ENCODE measurements at places on chromosomes 1 and 21.

GRCh38 chr1:216883518-216883917 is 160.3 kb upstream of the ESRRG start:
- no peaks in the 10 kb centered on the region for H3K36me3 ChIP-seq
- H3K4me1 ChIP-seq: no peaks in the 10 kb centered on the region
- H3K27me3 ChIP-seq: no peaks in the 10 kb centered on the region
- DNase-seq: no peak
- no peak overlapping the region for H3K4me3 ChIP-seq

GRCh38 chr1:239436286-239436685 is 49.9 kb downstream of the CHRM3 start:
- no peak overlapping the region for H3K27ac ChIP-seq
- H3K36me3 ChIP-seq: no peaks in the 10 kb centered on the region
- peaks cover 4% of the 10 kb centered on the region for H3K27me3 ChIP-seq
- no peak for DNase-seq
- H3K4me3 ChIP-seq: no peak overlapping the region
- no peaks in the 10 kb centered on the region for H3K4me1 ChIP-seq

- peaks cover 22% of the 10 kb centered on the region for H3K27me3 ChIP-seq
- H3K4me3 ChIP-seq: no peak overlapping the region
- no peak for DNase-seq
- H3K36me3 ChIP-seq: no peaks in the 10 kb centered on the region
- no peaks in the 10 kb centered on the region for H3K4me1 ChIP-seq
Measured at GRCh38 chr21:38671773-38672172, 134.0 kb upstream of the ETS2 start.

DNA sequence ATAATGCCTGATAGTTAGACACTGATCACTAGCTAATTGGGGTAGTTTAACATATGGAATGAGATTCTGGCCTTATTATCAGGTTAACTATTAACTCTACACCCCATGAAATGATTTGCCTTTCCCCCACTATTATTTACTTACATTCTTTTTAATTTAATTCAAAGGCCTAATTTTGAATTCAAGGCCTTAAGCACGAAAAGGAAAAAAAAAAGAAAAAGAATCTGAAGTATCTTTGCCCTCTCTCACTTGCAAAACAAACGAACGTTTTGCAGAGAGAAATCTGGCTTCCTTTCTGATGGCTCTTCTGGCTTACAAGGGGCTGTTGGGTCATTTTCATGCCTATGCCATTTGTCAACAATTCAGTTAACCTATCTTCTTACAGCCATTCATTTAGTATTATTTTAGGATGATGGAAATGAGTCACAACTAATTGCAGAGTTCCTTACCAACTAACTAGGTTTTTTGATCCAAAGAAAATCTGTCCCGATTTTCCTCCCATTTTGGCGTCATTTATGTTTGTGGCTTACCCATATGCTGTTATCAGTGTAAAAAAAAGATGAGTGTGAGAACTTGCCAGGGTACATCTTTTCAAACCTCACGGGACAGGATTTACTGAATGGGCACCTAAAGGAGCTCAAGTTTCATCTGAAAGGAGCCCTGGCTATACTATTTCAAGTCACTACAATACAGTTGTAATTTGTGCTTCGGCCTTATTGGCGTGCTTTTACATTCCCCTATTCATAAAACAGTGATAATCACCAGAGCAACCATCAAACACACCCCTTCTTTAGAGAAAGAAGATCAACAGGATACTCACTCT is 1.9 kb upstream of the ERRFI1 start:
- DNase-seq: no peak
- H3K36me3 ChIP-seq: peaks cover 6% of the 10 kb centered on the region
- H3K4me1 ChIP-seq: peaks cover 10% of the 10 kb centered on the region
- no peak overlapping the region for H3K4me3 ChIP-seq
- peaks cover 16% of the 10 kb centered on the region for H3K27me3 ChIP-seq
- H3K27ac ChIP-seq: no peak overlapping the region

DNA sequence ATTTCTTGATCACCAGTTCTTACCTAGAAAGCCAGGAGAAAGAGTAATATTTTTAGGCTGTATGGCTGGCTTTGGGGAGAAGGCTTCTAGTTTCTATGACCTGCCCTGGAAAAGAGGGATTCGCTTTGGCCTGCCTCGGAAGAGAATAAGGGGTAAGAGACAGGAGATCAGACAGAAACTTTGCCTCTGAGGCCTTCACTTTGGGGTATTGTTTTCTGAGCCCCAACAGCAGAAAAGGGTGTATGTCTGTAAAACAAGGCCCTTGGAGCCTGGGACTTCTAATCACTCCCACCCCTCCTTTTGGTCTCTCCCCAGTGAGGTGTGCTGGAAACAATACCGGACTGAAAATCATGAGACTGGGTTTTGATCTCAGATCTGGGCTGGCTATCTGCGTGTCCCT is 5.1 kb downstream of the SLC45A3 start:
- no peaks in the 10 kb centered on the region for H3K36me3 ChIP-seq
- no peak for DNase-seq
- H3K4me3 ChIP-seq: no peak overlapping the region
- H3K4me1 ChIP-seq: peaks cover 16% of the 10 kb centered on the region
- no peaks in the 10 kb centered on the region for H3K27me3 ChIP-seq

- no peaks in the 10 kb centered on the region for H3K36me3 ChIP-seq
- H3K4me3 ChIP-seq: no peak overlapping the region
- H3K27ac ChIP-seq: no peak overlapping the region
- DNase-seq: peak; percentile 72
- no peaks in the 10 kb centered on the region for H3K27me3 ChIP-seq
Measured at GRCh38 chr1:1943834-1944570, 24.9 kb upstream of the TMEM52 start.

GRCh38 chr1:155004352-155005075 is 1.9 kb downstream of the ZBTB7B start:
- peak overlapping the region; percentile 95 for H3K4me3 ChIP-seq
- no peaks in the 10 kb centered on the region for H3K36me3 ChIP-seq
- peak overlapping the region; percentile 94 for H3K27ac ChIP-seq
- H3K27me3 ChIP-seq: no peaks in the 10 kb centered on the region
- no peak for DNase-seq

DNA sequence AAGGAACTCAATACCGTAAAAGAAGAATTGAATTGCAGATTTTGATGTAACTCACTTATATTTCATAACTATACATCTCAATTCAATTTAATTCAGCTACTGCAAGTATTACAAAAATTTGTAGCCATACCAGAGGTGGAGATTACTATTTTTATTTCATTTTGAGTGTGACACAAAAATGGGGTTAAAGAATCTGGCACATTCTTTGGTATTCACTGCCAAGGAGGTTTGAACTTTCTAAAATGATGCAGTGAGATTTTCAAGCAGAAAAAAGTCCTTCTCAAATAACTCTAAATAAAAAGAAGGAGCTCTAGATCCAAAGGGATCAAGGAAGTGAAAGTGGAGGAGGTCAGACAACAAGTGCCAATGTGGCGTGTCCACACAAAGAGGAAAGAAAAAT is 569.0 kb downstream of the DPYD start:
- H3K4me3 ChIP-seq: no peak overlapping the region
- peaks cover 5% of the 10 kb centered on the region for H3K4me1 ChIP-seq
- no peak for DNase-seq
